Activated naive CD4-positive, alpha-beta T cell treated with anti-CD3 and anti-CD28 coated beads for 36 hours (primary cell): ENCODE measurements at places on chromosomes 7 and 10. TPM values are rescaled to one million over a fixed set of nuclear protein-coding genes. Genes with fewer than 3 reads are reported as not detected.
A peak's percentile ranks its signal among the peaks of the same experiment; 100 is the strongest.

The ITPRID1 gene
- not detected for total RNA-seq

GRCh38 chr10:71449026-71449425 lies 52.3 kb downstream of the CDH23 start:
- no peaks in the 10 kb centered on the region for H3K36me3 ChIP-seq
- no peak for DNase-seq
- H3K4me1 ChIP-seq = no peaks in the 10 kb centered on the region
- no peak overlapping the region for H3K27ac ChIP-seq
- no peaks in the 10 kb centered on the region for H3K27me3 ChIP-seq

DNA sequence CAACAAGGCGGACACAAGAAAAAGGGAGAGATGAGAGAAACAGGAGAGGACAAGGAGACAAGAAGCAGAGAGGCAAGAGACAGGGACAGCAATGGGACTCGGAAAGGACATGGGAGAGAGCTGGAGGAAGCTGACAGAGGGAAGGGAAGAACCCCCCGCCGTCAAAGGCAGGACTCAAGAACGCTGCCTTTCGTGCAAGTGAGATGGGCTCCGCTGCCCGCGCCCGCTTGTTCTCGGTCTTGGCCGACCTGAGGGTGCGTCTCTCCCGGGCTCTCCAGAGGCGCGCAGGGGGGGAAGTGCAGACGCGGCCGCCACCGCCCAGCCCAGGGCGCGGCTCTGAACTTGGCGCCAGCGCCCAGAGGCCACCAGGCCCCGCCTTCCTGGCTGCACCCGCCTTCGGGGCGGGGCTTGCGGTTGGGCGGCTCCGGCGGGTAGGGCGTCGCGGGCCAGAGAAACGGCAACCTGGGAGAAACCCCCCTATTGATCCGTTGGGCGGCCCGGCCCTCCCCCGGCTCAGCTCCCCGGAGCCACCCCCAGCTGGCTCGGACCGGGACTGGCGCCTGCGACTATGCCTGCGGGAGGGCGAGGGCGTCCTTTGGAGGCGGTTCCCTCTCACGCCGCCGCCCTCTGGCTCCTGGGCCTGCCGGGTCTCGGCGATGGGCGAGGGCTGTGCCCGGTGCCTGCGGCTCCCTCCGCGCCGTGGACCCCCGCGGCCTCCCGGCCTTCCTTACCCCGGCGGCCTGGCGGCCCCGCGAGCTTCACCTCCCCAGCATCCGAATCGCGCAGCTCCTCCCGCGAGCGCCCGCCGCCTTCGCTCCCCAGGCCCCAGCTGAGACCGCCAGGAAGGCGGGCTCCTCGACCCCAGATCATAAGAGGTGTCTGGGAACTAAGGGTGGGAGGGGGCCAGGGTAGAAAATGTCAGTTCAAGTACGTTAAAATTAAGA lies 2.2 kb upstream of the ANTXRL start:
- DNase-seq = peak; percentile 81
- H3K27ac ChIP-seq = peak overlapping the region; percentile 32
- peak overlapping the region; percentile 91 for H3K4me3 ChIP-seq
- H3K27me3 ChIP-seq = no peaks in the 10 kb centered on the region
- H3K36me3 ChIP-seq = no peaks in the 10 kb centered on the region

- H3K27ac ChIP-seq = no peak overlapping the region
- peaks cover 2% of the 10 kb centered on the region for H3K4me1 ChIP-seq
- H3K4me3 ChIP-seq = no peak overlapping the region
- H3K27me3 ChIP-seq = no peaks in the 10 kb centered on the region
Measured at GRCh38 chr7:75984130-75985008, 10.0 kb downstream of the TMEM120A start.

DNA sequence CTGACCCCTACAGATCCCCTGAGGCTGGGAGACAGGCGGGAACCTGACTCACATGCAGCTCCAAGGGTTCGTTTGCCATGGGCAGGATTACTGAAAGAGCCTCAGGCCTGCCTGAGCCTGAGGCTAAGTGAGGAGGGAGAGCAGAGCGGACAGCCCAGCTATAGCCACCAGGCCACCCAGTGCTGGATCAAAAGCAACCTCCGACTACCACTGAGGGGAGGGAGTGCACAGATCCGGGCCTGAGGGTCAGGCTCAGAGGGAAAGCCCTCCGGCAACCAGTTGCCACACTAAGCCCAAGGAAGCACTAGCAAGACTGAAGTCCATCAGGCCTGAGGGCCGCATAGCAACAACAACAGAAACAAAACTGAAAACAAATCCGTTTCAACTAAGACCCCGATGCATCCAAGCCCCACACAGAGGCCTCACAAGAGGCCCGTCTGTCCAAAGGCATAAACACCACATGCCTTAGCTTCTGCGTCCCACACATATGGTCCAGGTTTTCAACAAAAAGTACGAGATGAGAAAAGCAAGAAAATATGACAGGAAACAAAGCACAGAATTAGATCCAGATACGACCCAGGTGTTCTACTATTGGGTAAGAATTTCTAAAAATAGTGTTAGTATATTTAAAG lies 92.5 kb upstream of the VIPR2 start:
- no peak for DNase-seq
- H3K4me1 ChIP-seq = no peaks in the 10 kb centered on the region
- H3K27me3 ChIP-seq = peaks cover 6% of the 10 kb centered on the region
- H3K27ac ChIP-seq = no peak overlapping the region

GRCh38 chr10:133123050-133123745 lies 35.5 kb downstream of the ADGRA1 start:
- no peaks in the 10 kb centered on the region for H3K36me3 ChIP-seq
- peaks cover 19% of the 10 kb centered on the region for H3K27me3 ChIP-seq
- H3K4me3 ChIP-seq = no peak overlapping the region
- DNase-seq = peak; percentile 37
- H3K4me1 ChIP-seq = peaks cover 5% of the 10 kb centered on the region

- no peak overlapping the region for H3K4me3 ChIP-seq
- no peaks in the 10 kb centered on the region for H3K36me3 ChIP-seq
- no peak for DNase-seq
- H3K27me3 ChIP-seq = no peaks in the 10 kb centered on the region
Measured at GRCh38 chr10:62582101-62582705, 208.0 kb downstream of the ZNF365 start.

DNA sequence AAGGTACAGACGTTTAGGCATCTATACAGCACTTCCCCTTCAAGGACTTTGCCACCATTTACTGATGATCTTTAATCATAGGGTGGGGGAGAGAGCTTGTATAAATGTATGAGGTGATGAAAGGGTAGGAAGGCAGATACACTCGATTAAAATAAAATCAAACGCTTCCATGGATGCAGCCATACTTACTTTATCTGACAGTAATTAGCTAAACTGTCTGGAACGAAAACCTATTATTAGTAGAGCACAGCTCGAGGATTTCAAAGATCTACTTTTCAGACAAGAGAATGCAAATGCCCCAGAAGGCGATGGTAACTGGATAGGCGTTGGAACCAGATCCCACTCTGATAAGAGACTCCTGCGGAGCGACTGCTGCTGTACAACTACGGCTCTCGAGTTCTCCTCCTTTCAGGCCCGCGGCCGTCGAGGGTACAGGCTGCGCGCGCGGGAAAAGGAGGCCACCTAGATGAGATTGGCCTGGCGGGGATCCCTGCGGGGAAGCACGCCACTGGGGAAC lies 3.1 kb upstream of the NKX2-3 start:
- H3K27ac ChIP-seq = no peak overlapping the region
- DNase-seq = no peak
- peaks cover 41% of the 10 kb centered on the region for H3K4me1 ChIP-seq
- peaks cover 86% of the 10 kb centered on the region for H3K27me3 ChIP-seq
- peaks cover 2% of the 10 kb centered on the region for H3K36me3 ChIP-seq

DNA sequence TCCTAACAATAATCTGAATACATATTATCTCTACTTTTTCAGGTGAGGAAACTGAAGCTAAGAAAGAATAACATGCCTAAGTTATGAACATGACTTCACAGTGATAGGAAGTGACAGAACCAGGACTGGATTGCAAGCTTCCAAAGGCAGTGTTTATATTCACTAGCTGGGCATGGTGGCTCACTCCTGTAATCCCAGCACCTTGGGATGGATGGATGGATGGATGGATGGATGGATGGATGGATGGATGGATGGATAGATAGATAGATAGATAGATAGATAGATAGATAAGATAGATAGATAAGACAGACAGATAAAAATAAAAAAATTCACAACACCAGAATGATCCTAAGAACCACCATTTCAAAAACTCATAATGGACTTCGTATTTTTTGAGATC lies 18.2 kb upstream of the JMJD1C start:
- no peak overlapping the region for H3K27ac ChIP-seq
- peaks cover 20% of the 10 kb centered on the region for H3K4me1 ChIP-seq
- no peak overlapping the region for H3K4me3 ChIP-seq

The PTF1A gene
- total RNA-seq = not detected

GRCh38 chr7:131007439-131008330 lies 273.7 kb upstream of the KLF14 start:
- H3K36me3 ChIP-seq = peaks cover 17% of the 10 kb centered on the region
- DNase-seq = peak; percentile 80
- H3K4me1 ChIP-seq = peaks cover 86% of the 10 kb centered on the region
- no peaks in the 10 kb centered on the region for H3K27me3 ChIP-seq

The HKDC1 gene
- 1.6 TPM for total RNA-seq

The VPS26A gene
- 26.2 TPM for total RNA-seq

The ZSWIM8 gene
- total RNA-seq = 26.7 TPM

The TEX47 gene
- total RNA-seq = not detected

DNA sequence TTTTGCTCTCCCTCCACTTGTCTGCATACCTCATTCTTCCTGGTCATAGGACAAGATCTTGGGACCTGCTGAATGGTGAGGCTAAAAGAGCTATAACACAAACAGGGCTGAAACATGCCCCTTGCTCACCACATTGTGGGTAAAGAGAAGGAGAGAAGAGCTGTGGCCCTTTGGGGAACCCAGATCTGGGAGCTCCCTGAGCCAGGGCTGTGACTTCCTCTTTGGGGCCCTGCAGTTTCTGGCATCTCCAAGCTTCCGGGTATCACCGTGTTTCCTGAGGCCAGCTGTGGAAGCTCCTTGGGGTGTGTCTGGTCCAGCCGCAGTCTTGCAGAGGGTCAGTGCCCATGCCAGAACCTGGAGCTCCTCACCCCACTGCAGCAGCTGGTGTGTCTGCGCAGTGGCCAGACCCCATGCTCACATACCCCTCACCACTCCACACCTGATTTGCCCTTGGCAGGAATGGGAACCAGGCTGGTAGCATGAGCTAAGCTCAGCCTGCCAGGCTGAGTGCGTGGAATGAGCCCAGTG lies 34.0 kb downstream of the DKK1 start:
- no peaks in the 10 kb centered on the region for H3K36me3 ChIP-seq
- no peaks in the 10 kb centered on the region for H3K27me3 ChIP-seq
- H3K4me1 ChIP-seq = no peaks in the 10 kb centered on the region
- H3K27ac ChIP-seq = no peak overlapping the region
- no peak for DNase-seq

DNA sequence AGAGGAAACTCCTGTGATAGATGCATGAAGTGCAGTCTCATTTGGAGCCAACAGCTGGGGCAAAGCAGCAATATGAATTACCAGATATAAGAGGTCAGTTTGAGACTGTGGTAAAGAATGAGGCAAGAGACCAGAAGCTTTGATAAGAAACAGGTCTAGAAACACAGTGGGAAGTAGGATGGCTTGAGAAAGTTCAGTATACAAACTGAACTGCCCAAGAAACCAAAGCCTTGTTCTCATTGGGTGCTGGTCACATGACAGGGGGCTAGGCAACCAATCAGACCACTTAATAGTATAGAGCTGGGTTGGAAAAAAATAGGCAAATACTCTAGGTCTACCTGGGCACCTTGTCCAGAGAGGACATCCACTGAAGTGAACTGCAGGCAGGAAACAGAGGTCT lies 46.2 kb upstream of the PLCE1 start:
- H3K4me3 ChIP-seq = no peak overlapping the region
- H3K27me3 ChIP-seq = no peaks in the 10 kb centered on the region
- no peak overlapping the region for H3K27ac ChIP-seq
- no peak for DNase-seq
- no peaks in the 10 kb centered on the region for H3K4me1 ChIP-seq
- H3K36me3 ChIP-seq = no peaks in the 10 kb centered on the region

DNA sequence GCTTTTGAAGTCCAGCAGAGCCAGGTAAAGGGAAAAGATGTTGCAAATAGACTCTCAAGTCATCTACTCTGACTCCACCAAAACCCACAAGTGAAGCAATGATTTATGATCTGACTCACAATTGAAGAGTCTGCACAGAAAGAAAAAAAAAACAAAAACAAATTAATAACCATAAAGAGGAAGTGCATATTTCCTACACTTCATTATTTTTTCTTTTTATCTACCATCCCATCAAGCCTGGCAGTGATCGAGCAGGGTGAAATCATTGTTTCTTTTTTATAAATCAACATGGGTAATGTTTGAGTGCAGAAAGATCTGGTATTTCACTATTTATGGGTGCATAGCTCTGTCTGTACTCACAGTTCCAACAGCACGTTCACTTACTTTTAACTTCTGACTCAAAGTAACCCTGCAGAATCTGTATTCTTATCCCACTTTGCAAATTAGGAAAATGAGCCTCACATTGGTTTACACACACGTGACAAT lies 829.0 kb downstream of the TNS3 start:
- no peak overlapping the region for H3K27ac ChIP-seq
- H3K4me3 ChIP-seq = no peak overlapping the region
- H3K36me3 ChIP-seq = no peaks in the 10 kb centered on the region
- no peaks in the 10 kb centered on the region for H3K4me1 ChIP-seq
- no peaks in the 10 kb centered on the region for H3K27me3 ChIP-seq

GRCh38 chr7:1533547-1534329 lies 3.2 kb downstream of the MAFK start:
- peaks cover 19% of the 10 kb centered on the region for H3K4me1 ChIP-seq
- H3K27me3 ChIP-seq = no peaks in the 10 kb centered on the region

- DNase-seq = peak; percentile 52
- no peak overlapping the region for H3K4me3 ChIP-seq
- peaks cover 2% of the 10 kb centered on the region for H3K4me1 ChIP-seq
- peaks cover 2% of the 10 kb centered on the region for H3K27me3 ChIP-seq
- H3K27ac ChIP-seq = no peak overlapping the region
- no peaks in the 10 kb centered on the region for H3K36me3 ChIP-seq
Measured at GRCh38 chr10:94183666-94184264, 179.0 kb downstream of the NOC3L start.

DNA sequence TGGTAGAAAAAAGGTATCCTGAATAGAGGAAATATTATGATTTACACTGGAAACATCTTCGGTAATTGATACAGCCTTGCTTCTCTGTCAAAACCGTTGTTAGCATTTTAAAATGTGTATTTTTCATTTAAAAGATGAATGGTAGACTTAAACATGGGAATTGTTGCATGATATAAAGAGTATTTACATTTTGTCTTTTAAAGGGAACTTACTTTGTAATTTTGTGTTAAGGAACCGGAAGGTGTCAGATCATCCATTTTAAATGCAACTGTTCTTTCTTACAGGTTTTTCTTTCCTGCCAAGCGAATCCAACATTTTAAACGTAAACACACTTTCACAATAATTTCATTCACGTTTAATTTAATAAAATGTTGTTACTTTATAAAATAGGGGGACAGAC lies 1.8 kb upstream of the IGF2BP3 start:
- peaks cover 66% of the 10 kb centered on the region for H3K27me3 ChIP-seq
- no peak overlapping the region for H3K27ac ChIP-seq
- H3K4me1 ChIP-seq = peaks cover 31% of the 10 kb centered on the region

The ZNF467 gene
- 0.93 TPM for total RNA-seq
